ENCODE measurements at places on chromosomes 6 and 20.
A peak's percentile ranks its signal among the peaks of the same experiment; 100 is the strongest.

DNA sequence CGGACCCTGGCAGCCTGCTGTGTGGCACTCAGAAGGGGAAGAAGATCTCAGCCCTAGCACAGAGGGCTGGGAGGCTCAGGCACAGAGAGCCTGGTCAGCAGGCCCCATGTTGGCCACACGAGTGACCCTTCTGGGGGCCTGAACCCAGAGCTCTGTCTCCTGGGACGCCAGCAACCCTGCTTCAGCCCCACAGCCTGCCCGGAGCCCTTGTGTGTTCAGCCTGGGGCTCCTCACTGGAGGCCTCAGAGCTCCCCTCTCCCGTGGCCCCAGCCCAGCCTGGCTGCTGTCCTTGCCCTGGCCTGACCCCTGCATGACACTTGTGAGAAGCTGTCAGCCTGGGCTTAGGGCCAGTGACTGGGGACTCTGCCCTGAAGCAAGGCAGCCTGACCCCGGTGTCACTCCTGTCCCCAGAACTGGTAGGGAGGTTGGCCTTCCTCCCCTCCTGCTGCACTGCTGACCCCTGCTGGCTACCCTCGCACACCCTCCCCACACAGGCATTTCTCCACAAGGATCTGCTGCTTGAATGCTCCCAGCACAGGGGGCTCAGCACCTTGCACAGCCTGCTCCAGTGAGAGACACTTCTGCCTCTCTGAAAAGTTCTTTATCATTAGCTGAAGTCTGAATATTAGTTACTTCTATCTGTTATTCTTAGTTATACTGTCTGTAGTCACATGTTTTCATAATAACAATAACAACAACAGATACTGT, 15.4 kb upstream of the IP6K3 start:
- no peak for DNase-seq

DNA sequence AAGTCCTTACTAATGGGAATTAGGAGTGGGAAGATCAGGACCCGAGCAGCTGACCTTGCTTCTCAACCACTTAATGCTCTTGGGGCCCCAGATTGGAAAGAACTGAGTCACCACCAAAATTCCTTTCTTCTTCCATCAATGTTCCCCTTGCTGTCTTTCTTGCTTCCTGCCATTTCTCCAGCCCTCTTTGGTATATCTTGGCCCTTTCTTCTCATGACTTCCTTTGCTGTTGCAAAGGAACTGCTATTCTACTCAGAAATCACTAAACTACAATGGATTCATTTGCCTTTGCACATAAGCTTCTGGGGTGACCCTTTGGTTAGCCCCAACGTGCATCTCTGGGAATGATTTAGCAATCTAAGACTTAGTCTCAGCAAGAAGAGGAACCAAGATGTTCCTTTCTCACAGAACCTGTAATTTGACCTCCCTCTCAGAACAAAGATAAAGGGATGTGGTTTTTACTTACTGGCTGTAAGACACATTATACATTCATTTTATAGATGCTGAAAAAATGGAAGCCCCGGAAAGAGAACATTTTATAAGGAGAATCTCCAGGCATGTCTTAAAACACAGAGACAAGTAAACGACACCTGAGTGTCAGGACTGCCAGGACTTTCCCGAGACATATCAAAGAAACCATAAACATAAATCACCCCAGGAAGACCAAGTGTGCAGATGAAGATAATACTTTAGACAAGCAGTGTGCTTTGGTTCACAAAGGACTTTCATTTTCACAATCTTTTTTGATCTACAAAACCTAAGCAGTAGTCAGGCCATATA, 99.0 kb upstream of the TNFAIP3 start:
- DNase-seq: no peak

DNA sequence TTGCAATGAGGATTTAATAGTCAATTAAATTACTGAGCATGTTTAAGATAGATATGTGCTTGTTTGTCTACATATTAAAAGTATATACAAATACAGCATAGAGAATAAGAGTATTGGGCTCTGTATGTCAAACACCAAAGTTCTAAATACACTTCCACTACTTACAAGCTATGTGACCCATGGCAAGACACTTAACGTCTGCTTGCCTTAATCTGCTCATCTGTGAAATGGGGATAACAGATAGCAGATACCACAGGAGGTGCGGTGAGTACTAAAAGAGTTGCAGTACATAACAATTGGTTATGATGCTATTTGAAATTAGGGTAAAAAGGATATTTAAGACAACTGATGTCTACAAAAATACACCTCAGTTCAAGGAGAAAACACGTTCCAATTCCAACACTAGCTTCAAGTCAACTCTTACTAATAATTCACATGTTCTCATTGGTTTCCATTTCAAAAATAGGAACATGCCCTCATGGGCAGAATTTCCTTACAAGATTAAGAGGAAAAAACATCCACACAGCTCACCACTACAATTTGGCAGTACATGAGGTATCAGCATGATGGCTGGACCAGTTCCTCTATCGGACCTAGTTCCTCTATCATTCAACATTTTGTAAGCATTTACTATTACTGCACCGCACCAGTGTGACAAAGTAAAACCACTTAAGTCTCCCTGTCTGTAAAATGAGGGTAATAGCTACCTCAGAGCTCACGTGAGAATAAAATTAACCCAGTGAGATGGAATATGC, 101.1 kb downstream of the SMLR1 start:
- DNase-seq: no peak

- DNase-seq: no peak
Observed at GRCh38 chr6:24477070-24477469, 12.3 kb downstream of the GPLD1 start.

DNA sequence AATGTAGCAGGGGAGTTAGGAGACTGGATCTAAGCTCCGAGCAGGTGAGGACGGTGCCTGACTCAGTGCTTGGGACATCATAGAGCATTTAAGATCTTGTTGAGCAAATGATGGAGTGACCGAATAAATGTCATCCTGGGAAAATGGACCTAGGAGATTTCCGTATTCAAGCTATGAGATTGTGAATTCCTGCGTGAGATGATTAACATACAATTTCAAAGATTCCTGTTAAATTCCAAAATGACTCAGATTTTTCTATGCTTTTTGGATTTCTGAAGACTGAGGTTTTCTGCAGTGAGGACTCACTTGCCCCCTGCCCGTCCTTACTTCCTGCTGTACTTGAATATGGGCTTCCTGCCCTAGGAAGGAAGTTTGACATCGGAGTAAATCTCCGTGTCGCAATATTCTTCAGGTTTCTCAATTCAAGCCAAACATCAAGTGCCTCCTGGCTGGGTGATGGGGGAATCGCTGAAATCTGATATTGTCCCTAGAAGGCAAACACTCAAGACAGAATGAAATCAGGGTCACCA, 5.2 kb downstream of the SYTL3 start:
- DNase-seq: no peak

- DNase-seq: no peak
Observed at GRCh38 chr6:46420921-46421638, 70.2 kb downstream of the RCAN2 start.

DNA sequence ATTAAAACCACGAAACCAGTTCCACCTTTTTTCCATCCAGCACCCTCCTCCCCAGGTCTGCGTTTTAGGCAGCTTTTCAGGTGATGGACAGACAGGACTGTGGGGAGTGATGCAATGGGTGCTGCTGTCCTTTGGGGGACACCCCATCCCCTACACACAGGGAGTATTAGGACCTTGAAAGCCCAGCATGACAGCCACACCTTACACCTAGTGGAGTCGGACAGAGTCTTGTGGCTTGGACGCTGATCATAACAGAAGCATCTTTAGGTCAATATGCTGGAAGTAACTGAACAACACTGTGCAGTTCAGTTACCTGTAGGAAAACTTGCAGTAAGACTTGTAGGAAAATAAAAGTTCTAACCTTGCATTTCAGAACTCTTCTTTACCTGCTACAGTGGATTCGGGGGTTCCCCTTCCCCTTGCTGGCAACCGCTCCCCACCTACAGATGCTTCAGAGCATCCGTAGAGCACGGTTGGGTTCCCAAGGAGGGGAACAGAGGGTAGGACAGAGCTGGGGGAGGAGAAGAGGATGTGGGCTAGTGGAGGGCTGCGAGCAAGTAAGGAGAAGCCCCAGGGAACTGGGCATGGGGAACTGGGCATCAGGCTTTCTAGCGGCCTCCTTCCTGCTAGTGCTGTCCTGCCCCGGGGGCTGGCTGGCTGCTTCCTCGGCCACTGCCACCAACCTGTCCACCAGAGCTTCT, 31.7 kb downstream of the PLEKHG1 start:
- DNase-seq: no peak

DNA sequence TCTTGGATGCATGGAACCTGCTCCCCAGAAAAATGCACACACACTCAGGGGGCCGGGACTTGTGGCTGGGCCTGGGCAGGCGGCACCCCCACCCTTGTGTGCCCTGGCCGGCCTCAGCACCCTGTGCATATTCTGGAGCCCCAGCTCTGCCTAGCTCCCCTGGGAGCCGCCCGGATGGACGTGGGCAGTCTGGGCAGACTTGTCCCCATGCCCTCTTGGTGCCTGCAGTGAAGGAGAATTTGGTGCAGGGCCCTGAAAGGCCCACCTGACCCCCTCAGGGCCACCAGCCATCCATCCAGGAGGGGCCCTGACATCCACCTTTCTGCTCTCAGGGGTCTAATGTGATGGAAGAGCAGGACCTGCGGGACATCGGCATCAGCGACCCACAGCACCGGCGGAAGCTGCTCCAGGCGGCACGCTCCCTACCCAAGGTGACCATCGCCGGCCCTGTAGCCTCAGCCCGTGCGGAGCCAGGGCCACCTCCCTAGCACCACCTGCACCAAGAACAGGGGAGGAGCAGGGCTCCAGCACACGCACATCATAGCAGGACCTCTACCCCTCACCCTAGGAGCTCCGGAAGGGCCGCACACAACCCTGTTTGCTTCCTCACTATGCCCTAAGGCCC, 62.8 kb downstream of the TCP11 start:
- DNase-seq: no peak

DNA sequence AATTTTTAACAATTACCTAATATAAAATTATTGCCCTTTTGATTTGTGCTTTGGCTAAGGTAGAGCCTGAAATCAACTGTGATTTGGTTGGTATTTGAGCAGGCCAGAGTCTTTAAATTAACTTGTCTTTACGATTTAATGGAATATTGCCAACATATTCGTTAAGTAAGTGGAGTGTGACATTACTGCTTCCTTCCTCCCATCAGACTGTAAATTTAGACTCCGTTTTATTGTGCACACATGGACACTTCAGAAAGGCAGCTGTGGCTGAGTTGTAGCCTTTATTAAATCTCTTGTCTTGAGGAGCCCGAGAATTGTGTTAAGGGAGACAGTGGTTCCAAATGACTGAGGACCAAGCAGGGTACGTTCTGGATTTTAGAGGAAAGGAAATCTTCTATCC, 57.4 kb downstream of the CAP2 start:
- DNase-seq: no peak

GRCh38 chr6:51936531-51937290, 150.7 kb downstream of the PKHD1 start:
- no peak for DNase-seq

DNA sequence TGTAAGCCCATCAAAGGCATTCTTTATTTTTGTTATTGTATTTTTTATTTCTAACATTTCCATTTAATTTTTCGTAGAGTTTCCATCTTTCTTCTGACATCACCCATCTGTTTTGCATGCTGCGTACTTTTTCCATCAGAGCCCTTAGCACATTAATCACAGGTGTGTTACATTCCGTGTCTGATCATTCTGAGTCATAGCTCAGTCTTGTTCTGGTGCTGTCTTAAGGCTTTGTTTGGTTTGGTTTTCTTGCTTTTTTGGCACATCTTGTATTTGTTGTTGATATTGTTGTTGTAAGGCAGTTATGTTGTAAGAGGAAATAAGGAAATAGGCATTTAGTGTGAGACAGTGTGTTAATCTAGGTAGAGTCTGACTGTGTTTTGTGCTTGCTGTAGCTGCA, 214.6 kb upstream of the CDH4 start:
- DNase-seq: no peak

DNA sequence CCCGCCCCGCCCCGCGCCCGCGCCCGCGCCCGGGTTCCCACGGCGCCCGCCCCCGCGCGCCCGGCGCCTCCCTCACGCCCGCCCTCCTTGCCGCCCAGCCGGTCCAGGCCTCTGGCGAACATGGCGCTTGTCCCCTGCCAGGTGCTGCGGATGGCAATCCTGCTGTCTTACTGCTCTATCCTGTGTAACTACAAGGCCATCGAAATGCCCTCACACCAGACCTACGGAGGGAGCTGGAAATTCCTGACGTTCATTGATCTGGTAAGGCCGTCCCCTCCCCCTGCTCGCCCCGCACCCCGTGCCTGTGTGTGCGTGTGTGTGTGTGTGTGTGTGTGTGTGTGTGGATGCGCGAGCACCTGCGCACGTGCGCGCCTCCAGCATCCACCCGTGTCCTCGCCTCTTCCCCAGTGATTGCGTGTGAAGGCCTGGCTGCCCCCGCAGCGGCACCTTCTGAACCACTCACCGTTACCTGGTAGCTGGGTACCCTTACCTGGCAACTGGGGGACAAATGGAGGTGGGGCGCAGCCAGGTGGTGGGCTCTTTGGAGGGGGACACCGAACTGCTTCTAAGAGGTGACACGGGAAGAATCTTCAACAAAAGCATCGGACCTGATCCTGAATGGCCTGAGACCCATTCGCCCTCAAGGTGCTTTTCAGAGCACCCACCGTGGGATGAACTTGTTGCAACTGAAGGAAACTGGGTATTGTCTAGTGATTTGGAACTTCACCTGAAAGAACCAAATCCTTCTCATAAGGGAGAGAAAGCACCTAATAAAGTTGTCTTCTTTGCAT, at the start of gene AIG1:
AIG1 (plus strand) TSS at position 84 of the 791 bp plus-strand sequence; CDS start at position 121, 37 bp downstream.
- DNase-seq: peak; percentile 36

DNA sequence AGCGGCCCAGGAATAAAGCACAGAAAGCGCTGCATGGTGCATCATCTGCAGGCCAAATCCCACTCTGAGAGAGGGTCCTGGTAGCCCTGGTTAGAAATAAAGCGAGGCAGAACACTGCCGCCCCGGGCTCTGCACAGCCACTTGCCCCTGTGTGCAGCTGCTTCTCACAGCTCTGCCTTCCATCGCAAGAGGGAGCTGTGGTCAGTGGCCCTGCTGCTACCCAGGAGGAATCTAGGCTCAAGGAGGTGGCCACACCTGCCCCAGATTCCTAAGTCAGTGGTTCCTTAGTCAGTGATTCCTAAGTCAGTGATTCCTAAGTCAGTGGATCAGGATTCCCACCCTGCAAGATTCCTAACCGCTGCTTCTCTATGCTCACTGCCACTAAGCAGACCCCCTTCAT, 8.8 kb downstream of the CDH4 start:
- no peak for DNase-seq

- DNase-seq: no peak
Observed at GRCh38 chr6:137471497-137471896, 22.7 kb downstream of the OLIG3 start.

GRCh38 chr6:110625883-110626282, 149.5 kb upstream of the SLC22A16 start:
- no peak for DNase-seq

GRCh38 chr6:113377362-113377942, 479.7 kb upstream of the MARCKS start:
- DNase-seq: no peak

- DNase-seq: no peak
Observed at GRCh38 chr20:15951658-15952057, 621.6 kb downstream of the KIF16B start.

- no peak for DNase-seq
Observed at GRCh38 chr20:61300709-61301108, 48.6 kb downstream of the CDH4 start.

- no peak for DNase-seq
Observed at GRCh38 chr6:13917141-13917540, 7.6 kb upstream of the RNF182 start.

Measured in cortex of kidney (tissue), 1 donor.